ENCODE measurements at places on chromosomes 3 and 15.

GRCh38 chr3:126156468-126156867, 23.9 kb downstream of the ALDH1L1 start:
- peak; percentile 53 for ATAC-seq

GRCh38 chr15:39084674-39085530, 496.0 kb upstream of the THBS1 start:
- no peak for ATAC-seq

DNA sequence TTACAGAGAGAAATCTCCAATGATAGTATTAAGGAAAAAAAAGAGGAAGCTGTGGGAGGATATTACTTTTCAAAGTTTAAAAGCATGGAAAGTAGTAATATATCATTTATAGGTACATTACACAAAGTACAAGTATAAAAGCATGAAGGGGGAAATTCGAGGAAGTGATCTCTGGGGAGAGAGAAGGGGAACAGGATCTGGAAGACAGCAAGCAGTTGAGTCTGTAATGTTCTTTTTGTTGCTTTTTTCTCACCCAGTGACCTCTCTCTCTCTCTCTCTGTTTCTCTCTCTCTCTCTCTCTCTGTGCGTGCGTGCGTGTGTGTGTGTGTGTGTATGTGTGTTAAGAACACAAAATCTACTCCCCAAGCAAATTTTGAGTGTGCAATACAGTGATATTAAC, 10.2 kb downstream of the C3orf20 start:
- ATAC-seq, result no peak

GRCh38 chr15:76138436-76138835, 78.7 kb downstream of the TMEM266 start:
- ATAC-seq, result no peak

DNA sequence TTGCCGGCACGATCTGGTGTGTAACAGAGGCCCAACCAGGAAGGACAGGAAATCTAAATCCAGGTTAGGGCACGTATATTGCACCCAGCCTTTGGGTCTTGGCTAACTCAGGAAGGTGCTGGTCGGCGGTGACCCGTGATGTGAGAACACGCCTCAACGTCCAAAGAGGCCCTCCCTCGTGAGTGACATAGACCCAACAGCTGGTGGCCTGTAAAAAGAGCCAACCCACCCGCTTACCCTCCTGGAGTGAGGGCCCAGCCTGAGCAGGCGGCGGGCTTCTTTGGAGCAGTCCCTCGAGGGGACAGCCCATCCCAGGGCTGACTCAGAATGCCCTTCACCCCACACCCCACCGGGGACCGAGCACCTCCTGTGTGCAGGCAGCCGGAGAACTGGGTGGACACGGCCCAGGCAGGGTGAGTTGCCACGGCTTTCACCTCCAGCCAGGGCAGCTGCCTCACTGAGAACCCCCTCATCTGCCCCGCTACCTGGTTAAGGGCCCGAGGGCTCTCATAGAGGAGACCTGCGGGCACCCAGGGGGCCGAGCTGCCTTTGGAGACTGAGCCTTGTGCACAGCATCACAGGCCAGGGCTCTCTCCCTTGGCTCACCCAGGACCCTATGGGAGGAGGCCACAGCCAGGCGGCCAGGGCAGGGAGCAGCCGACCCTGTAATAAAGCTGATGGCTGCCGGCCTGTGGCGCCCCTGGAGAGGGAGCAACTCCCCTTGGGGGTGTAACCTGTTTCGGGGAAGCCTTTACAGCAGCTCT, 41.8 kb downstream of the ZNF710 start:
- no peak for ATAC-seq

GRCh38 chr3:38038447-38038911, 529 bp upstream of the DLEC1 start:
- peak; percentile 80 for ATAC-seq

DNA sequence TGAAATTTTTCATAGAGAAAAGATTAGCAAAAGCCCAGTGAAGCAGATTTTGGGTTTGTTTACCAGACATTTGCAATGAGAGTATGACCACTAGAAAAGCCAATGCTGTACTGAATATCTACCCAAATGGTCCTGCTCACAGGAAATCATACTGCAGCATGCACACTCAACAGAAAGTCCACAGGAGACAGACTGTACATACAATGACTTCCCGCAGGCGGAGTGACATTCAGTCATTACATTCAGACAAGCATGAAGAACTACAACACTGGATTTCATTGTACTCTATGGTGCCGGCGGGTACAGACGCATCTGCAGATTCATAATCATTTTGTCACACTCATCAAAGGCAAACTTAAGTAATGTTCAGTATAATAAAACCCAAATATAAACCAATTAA, 11.8 kb downstream of the LZTFL1 start:
- no peak for ATAC-seq

GRCh38 chr3:141100112-141100511, 49.0 kb downstream of the SPSB4 start:
- ATAC-seq, result no peak

GRCh38 chr3:152295806-152296205, 27.1 kb downstream of the MBNL1 start:
- no peak for ATAC-seq

DNA sequence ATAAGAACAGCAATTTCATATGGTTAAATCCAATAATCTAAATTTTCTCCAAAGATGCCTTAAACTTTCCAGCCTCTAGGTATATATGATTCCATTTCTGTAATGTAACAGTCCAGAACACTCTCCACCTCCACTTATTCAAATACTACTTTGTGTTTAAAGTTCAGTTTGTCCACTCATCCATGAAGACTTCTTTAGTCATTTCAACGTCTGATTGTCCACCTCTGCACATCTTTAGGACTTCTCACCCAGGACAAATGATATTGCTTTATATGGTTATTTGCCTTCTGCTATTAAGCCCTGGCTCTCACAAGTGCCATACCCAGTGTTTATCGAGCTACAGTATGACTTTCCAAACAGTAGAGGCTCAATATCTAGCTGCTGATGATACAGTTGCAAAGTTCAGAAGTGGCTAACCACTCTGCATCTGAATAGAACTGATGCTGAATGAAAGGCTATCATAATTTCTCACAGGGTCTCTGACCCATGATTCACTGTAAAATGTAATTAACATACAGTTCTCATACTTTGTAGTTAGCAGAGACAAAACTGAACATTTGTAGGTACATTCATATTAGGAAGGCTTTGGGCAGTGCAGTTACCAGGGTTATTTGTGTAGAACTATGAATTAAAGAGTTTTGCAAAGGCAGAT, 93.7 kb upstream of the MBNL1 start:
- no peak for ATAC-seq

DNA sequence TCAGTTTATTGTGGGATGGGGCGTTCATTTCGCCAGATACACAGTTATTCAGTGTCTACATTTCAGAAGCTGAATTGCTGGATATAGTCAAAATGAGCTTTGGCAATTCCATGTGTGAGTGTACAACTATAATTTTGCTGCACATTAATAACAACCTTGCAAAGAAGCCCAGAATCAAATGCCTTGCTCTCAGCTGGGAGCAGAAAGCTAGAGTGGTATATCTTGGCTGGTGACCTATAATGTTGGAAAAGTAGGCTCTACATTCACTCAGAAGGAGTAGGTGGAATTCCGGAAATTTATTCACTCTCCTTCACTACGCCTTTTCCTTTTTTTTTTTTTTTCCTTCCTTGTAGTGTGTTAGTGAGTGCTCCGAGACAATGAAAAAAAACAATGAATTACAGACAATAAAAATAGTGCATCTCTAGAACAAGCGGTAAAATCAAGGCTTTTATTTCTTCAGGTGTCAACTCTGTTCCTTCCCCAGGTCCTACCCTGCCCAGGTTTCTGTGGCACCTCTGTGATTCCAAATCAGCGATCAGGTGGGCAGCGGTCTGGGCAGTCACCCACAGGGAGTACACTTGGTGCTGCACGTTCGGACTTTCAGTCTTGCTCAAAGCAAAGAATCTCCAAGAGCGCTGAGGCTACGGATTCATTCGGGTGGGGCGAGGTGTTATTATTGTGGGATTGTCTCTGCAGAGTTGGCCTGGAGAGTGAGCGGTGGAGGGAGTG, 910 bp upstream of the ARPP21 start:
- no peak for ATAC-seq

GRCh38 chr3:104279617-104280016, 1087.1 kb upstream of the ALCAM start:
- ATAC-seq, result peak; percentile 51

GRCh38 chr3:40582401-40583027, 57.8 kb downstream of the ZNF621 start:
- ATAC-seq, result no peak

DNA sequence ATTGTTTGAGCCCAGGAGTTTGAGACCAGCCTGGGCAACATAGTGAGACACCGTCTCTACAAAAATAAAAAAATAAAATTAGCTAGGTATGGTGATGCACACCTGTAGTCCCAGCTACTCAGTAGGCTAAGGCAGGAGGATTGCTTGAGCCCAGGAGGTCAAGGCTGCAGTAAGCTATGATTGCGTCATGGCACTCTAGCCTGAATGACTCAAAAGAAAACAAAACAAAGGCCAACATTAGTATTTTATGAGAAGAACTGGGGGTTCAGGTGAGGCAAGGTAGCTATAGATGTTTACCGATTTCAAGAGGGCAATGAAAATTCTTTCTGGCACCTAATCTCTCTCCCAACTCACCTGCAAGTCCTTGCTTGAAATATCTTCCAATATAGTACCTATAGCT, 77.2 kb downstream of the GREM1 start:
- ATAC-seq, result no peak

DNA sequence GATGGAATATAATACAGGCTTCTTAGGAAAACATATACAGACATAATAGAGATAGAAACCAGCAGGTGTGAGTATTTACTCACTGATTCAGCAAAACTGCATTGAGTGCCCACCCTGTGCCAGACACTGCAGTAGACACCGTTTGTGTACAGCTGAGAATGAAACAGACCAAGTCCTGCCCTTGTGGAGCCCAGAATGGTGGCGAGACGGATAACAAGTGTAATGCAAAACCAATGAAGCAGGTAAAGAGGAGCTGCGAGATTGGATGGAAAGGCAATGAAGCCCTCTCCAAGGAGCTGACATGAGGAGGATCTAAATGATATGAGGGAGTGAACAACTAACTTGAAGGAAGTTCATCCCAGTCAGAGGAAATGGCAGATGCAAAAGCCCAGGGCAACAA, 256.4 kb downstream of the MEX3B start:
- no peak for ATAC-seq

DNA sequence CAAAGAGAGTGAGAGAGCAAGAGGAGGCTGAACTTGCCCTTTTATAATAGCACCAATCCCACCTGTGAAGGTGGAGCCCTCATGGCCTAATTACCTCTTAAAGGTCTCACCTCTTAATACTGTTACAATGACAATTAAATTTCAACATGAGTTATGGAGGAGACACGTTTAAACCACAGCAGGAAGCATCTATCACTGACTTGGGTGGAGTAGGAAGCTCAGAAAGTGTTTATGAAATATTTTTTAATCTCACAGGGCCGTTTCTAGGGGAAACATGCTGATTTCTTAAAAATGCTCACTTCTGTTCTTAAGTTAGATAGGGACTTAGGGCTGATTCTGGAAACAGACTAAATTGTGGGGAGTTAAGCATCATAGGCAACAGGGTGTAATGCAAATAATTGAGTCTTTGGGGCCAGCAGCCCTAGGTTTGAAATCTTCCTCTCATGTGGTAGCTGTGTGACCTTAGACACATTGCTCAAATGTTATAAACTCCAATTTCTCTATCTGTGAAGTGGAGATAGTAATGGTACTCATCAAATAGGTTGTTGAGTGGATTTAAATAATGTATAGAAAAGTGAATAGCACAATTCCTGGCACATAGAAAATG, 133.3 kb upstream of the KLHL25 start:
- no peak for ATAC-seq

DNA sequence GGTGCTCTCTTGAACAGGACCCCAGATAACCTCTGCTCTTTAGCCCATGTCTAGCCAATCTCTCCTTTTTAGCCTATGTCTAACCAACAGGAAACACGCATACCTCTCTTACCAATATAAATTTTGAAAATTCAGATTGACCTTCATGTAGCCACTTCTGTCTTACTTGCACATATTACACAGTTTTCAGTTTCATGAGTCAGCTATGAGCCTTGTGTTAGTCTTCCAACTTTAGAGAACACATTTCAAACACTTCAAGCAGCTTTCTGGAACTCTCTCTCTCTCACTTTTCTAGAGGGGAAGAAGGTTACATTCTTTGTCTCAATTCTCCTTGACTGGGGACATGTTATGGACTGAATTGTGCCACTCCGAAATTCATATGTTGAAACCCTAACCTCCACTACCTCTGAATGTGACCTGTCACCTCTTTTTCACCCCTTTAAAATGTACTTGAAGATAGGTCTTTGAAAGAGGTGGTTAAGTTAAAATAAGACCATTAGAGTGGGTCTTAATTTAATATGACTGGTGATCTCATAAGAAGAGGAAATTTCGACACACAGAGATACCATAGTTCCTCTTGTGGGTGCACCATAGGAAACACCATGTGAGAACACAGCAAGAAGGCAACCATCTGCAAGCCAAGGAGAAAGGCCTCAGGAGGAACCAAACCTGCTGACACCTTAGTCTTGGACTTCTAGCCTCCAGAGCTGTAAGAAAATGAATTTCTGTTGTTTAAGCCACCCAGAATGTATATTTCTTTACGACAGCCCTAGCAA, 480.3 kb upstream of the ALCAM start:
- ATAC-seq, result no peak

GRCh38 chr3:71095511-71096291, 487.8 kb downstream of the FOXP1 start:
- no peak for ATAC-seq

DNA sequence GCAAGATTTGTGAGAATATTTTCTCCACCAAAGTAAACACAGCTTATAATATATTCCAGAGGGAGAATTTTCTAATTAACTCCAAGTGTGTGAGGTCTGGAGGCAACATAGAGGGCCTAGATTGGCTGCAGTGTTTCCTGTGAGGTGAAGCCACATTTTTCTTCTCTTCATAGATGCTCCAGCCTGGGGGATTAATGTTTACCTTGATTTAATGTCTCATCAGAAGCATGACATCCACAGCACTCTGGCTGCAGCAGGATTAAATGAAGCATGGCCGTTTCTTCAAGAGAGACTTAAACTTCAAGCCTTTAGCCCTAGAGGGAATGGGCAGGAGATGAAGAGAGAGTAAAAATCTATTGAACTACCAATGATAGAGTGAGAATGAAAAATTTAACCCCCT, 137.9 kb upstream of the ZBTB20 start:
- no peak for ATAC-seq

- ATAC-seq, result no peak
Measured at GRCh38 chr3:24493746-24494617, 668 bp downstream of the THRB start.

GRCh38 chr3:109070211-109070610, 47.7 kb downstream of the MORC1 start:
- ATAC-seq, result no peak

GRCh38 chr3:98003306-98003969, 31.2 kb upstream of the RIOX2 start:
- ATAC-seq, result no peak

DNA sequence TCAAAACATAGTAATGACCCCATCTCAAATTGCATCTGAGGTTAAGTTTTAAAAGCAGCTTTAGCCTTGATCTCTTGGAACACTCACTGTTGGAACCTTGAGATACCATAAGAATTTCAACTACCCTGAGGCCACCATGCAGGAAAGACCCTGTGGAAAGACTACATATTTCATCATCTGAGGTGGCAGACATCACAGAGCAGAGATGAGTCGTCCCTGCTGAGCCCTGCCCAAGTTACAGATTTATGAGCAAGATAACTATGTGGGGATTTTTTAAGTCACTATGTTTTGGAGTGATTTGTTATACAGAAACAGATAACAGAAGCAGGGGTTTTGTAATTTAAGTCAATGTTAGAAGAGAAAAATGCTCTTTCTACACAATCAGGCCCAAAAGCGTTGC, 168.4 kb downstream of the STAC start:
- ATAC-seq, result no peak

GRCh38 chr15:99442252-99442897, 123.4 kb upstream of the MEF2A start:
- peak; percentile 37 for ATAC-seq

Data from activated T-helper 17 cell treated with anti-CD3 and anti-CD28 coated beads, Interleukin-2, amount 50 U/mL, for 72 hours (primary cell).